ENCODE measurements at places on chromosomes 16 and 17. TPM values are rescaled to one million over a fixed set of nuclear protein-coding genes. Genes with fewer than 3 reads are reported as not detected.

DNA sequence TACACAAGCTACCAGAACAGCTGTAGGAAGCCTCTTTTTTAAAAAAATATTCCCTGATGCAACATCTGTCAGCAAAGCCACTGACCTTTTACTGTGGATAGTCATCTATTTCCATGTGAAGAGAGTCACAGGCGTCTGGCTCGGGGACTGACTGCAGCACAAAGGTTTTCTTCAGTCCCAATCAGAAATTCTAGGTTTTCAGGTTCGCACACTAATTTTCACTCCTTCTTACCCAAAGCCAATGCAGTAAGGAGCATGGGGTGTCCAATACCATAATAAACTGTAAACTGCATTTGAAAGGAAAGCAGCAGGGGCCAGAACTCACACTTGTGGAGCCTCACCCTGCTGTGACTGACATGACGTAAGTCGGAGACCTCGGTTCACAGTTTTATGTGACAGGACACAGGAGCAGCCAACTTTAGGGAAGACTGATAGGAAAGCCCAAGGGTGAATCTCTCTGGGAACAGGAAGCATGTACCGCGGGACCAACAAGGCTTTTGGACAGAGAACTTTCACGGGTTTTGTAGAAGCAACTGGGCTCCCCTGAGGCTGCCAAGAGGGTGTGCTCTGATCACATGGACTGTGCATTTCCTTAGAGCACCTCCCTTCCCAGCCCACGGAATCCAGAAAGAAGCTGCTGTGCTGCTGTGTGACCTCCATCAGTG, 9.1 kb upstream of the TMEM100 start:
- DNase-seq = no peak

- peak; percentile 32 for DNase-seq
These were observed 2.3 kb upstream of the ACTG1 start for GRCh38 chr17:81514739-81515529.

DNA sequence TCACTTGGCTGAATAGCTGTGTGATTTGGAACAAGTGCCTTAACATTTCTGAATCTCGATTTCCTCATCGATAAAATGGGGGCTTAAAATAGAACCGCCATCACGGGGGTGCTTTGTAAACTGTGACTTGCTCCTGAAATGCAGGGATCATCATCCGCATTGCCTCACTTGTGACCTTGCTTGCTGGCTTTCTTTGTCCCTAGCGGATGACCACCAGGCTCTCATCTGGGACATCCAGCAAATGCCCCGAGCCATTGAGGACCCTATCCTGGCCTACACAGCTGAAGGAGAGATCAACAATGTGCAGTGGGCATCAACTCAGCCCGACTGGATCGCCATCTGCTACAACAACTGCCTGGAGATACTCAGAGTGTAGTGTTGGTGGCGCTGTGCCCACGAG, 11.9 kb upstream of the TACO1 start:
- no peak for DNase-seq

DNA sequence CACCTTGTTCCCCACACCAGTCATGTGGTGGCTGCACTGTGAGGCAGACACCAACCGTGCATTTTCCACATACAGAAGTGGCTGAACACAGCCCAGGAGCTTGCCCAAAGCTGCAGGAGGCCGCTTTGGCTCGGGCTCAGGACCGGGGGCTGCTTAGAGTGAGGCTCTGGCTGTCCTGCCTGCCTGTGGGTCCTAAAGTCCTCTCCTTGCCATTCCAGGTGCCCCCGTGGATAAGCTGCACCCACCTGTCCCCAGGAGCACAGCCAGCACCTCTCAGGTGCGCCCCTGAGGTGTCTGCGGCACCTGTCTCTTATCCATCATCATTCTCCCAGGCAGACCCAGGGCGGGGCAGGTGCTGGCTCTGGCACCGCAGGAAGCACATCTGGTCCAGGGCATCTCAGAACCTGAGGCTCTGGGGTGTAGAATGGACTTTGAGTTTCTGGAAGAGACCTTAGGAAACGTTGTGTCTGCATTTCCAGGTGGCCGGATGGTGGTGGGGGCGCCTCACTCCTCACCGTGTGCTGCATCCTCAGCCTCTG, 180.5 kb upstream of the ZNF469 start:
- no peak for DNase-seq

- no peak for DNase-seq
These were observed 3.5 kb downstream of the CORO6 start for GRCh38 chr17:29619251-29619650.

GRCh38 chr16:17901309-17901708, 430.5 kb upstream of the XYLT1 start:
- DNase-seq = no peak

GRCh38 chr16:19502395-19503131, 19.3 kb downstream of the GDE1 start:
- DNase-seq = no peak

DNA sequence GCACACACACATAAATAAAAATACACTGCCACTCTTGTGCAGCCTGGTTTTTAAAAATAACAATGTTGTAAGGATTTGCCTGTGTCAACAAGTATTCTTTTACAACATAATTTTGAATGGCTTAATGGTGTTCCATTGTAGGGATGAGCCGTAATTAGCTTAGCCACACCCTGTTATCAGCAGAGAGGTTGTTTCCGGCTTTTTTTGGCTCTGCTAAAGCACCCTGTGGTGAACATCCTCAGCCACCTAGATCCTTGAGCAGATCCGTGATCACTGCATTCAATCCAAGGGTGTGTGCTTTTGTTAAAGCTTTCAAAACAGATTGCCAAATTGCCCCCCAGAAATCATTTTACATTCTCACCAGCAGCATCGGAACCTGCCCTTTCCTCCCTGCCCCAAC, 7.0 kb downstream of the KATNB1 start:
- no peak for DNase-seq

GRCh38 chr17:77427391-77427991, 286.7 kb downstream of the SEC14L1 start:
- no peak for DNase-seq

- DNase-seq = no peak
These were observed 28.0 kb downstream of the CTU2 start for GRCh38 chr16:88734361-88734728.

DNA sequence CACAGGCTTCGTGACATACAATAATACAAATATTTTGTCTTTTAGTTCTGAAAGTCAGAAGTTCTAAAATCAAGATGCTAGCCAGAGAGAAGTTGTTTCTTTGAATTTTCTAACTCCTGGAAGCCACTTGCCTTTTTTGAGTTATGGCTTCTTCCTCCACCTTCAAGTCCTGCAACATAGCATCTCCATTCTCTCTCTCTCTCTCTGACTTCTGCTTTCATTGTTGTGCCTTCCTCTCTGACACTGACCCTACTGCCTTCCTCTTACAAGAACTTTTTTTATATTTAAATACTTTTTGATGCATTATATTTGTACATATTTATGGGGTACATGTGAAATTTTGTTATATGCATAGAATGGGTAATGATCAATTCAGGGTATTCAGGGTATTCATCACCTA, 205.9 kb downstream of the MAP2K6 start:
- DNase-seq = no peak

GRCh38 chr17:79833744-79834564, 5.3 kb downstream of the CBX4 start:
- DNase-seq = no peak

DNA sequence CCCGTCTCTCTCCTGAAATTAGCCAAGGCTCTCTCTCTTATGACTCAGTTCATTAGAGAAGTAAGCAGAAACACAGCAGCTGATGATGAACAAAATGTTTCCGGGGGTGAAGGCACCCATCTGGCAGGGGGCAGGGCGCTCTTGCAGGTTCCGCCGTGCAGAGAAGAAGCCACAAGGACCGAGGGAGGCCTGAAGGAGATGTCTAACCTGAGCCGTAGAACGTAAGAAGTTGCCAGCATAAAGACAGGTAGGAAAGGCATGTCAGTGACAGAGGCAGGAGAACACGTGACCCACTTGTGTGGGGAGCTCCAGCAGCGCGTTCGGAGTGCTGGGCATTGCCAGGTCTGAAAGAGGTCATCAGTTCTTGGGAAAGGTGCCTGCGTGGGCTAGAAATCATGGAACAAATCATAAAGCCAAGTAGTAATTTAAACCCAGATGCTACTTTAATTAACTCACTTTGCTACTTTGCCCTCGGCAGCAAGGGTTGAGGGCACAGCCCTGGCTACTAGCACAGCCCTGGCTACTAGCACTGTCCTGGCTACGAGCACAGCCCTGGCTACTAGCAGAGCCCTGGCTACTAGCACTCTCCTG, 198.6 kb downstream of the RPTOR start:
- DNase-seq = no peak

DNA sequence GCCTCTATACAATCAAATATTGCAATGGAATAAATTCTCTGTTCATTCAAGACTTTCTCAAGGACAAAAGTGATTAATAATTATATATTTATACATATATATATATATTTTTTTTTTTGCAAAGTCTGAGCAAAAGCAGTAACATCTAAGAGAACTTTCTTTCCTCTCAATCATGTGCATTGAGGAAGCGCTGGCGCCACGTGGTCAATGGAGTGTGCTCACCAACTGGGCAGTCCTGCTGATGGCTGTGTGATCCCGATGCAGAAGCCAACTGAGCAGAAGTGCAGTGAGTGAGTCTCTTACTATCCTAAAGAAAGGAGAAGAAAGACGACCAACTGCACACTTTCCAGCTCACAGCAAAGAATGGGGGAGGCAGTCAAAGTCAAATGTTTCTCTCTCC, 37.2 kb upstream of the ULK2 start:
- no peak for DNase-seq

DNA sequence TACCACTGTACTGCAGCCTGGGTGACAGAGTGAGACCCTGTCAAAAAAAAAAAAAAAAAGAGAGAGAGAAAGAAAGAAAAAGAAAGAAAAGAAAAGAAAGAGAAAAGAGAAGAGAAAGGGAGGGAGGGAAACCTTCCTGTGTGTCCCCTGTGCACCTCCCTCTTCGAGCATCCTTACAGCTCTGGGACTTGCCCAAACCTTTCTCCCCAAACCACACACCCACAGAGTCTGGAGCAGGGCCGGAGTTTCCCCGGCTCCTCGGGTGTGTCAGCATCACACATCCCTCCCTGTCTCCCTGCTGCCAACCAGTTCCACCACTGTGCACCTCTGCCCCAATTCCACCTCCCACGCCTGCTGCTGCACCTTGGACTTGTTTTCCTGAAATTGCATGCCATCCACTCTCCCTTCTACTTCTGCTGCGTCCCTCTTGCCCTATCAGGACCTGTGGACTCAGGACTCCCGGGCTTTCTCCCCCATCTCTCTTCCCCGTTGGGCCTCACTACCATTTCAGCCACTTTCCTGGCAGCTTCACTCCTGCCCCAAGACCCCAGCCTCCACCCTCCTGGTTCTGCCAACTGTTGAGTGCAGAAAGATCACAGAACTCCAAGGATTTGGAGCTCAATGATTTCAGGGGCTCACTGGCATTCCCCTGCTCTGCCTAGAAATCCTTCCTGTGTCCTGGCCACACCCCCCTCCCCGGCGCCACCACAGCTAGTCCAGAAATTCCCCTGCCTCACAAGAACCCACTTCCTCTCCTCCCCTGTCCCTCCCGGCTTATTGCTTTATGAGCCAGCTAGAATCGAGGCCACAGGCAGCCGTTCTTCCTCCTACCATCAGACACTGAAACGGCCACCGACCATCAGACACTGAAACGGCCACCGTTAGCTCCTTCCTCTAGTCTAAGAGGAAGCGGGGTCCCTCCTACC, 3.7 kb upstream of the CDK3 start:
- no peak for DNase-seq

DNA sequence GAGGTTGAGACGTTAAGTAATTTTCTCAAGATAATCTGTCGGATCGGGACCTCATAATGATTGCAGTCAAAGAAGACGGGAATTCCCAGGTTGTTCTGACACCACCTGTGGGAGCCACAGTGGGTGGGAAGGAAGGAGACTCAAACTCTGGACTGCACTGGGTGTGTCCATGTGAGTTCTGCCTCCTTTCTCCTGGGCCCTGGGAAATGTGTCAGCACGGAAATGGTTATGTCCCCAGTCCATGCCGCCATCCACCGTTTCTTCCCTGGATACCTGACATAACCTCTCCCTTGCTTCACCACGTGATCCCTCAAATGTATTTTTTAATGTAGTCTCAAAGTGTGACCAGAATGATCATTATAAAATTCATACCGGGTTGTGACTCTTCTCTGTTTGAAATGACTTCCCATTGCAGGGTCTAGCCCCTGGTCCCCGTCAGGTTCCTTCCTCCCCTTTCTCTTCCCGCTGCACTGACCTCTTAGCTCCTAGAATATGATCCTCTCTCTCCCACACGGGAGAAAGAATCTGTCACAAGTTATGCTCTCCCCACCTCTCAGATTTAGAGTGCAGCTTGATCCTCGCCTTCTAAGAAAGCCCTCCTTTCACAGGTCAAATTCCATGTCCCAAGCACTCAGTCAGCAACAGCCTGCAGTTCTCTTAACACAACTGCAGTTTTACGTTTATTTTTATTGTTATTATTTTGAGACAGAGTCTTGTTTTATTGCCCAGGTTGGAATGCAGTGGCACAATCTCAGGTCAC, 820.0 kb upstream of the EEF2KMT start:
- no peak for DNase-seq

DNA sequence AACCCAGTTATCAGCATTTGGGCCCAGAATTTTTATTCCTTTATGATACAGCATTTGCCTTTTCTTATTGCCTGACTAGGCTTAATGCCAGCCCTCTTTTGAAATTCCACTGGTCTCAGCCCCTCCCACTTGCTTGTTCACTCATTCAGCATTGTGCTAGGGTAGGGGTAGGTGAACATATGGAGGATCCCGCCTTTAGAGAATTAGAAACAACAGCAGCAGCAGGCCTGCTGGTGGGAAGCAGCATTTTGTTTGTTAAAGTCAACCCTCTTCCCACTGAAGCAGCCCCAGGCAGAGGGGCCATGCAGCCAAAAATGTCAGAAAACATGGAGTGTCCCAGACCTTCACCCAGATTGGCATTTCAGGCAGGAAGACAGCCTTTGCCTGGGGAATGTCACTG, 1355.2 kb downstream of the CDH8 start:
- no peak for DNase-seq

GRCh38 chr16:20916289-20916688, 15.7 kb downstream of the LYRM1 start:
- no peak for DNase-seq

DNA sequence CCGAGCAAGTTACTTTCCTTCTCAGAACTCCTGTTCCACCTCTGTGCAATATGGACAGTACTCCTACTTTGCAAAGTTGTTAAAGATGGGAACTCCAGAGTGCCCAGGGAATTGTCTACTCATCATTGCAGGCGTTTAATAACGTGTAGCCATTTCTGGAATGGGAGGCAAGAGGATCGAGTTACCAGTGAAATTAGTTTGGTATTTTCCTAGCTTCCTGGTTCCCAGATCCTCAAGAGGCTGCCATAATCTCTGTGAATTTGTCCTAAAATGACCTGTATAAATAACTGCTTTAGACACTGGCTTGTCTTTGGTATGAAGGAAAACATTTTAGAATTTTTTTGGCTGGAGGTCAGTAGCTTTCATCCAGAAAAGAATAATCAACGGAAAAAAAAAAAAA, 27.7 kb downstream of the WWOX start:
- DNase-seq = peak; percentile 35

The TSR3 gene
- polyA plus RNA-seq = 43.1 TPM

The MSI2 gene
- 9.2 TPM for polyA plus RNA-seq

The AIPL1 gene
- not detected for polyA plus RNA-seq

The NPB gene
- 0.21 TPM for polyA plus RNA-seq

The SNAI3 gene
- polyA plus RNA-seq = not detected

The SALL1 gene
- 5.4 TPM for polyA plus RNA-seq

The HOXB4 gene
- polyA plus RNA-seq = not detected

The NEUROD2 gene
- polyA plus RNA-seq = not detected

The IL17C gene
- polyA plus RNA-seq = not detected

The GNGT2 gene
- 0.45 TPM for polyA plus RNA-seq

The CD300E gene
- polyA plus RNA-seq = not detected

The KRTAP4-4 gene
- polyA plus RNA-seq = not detected

The TBC1D3I gene
- polyA plus RNA-seq = not detected

Data from BJ (cell line).